ENCODE measurements at places on chromosomes 16 and 17.

- DNase-seq: no peak
Measured at GRCh38 chr17:59370593-59371299, 39.3 kb downstream of the YPEL2 start.

DNA sequence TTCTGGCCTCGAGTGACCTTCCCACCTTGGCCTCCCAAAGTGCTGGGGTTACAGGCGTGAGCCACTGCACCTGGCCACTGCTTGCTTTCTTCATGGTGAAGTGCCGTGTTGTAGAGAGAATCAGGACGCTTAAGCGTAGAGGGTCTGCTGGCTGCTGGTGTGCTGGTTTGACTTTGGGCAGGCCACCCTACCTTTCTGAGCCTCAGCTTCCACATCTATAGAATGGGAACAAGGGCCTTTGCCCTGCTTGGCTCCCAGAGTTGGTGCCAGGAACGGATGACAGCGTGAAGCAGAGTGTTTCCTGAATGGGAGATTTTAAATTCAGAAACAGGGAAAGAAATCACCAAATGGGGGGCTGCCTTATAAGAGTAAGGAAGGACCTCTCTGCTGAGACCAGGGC, 60.9 kb downstream of the NKD1 start:
- DNase-seq: no peak

DNA sequence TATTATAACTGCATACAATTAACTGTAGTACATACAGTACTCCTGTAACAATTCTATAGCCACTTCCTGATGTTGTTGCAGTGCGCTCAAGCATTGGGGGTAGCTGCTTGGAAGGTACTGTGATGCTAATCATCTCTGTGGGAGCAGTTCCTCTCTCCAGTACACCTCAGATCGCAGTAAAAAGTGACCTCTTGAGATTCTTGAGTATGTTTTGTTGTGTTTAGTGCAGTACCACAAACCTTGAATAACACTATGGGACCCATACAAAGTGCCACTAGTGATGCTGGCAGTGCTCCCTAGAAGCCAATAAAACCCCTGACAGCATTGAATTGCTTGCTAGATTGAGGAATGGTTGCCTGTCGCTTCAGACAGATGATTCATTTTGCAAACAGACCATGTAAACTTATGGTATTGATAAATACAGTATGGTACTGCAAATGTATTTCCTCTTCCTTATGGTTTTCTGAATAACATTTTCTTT, 193.0 kb downstream of the SPECC1 start:
- DNase-seq: no peak

GRCh38 chr17:61305024-61305423, 94.6 kb upstream of the TBX2 start:
- no peak for DNase-seq

- DNase-seq: peak; percentile 82
Measured at GRCh38 chr17:56909742-56910508, 3.9 kb downstream of the TRIM25 start.

- no peak for DNase-seq
Measured at GRCh38 chr16:53014287-53014686, 38.4 kb downstream of the CHD9NB start.

- DNase-seq: no peak
Measured at GRCh38 chr16:66712512-66712911, 16.0 kb upstream of the CMTM4 start.

DNA sequence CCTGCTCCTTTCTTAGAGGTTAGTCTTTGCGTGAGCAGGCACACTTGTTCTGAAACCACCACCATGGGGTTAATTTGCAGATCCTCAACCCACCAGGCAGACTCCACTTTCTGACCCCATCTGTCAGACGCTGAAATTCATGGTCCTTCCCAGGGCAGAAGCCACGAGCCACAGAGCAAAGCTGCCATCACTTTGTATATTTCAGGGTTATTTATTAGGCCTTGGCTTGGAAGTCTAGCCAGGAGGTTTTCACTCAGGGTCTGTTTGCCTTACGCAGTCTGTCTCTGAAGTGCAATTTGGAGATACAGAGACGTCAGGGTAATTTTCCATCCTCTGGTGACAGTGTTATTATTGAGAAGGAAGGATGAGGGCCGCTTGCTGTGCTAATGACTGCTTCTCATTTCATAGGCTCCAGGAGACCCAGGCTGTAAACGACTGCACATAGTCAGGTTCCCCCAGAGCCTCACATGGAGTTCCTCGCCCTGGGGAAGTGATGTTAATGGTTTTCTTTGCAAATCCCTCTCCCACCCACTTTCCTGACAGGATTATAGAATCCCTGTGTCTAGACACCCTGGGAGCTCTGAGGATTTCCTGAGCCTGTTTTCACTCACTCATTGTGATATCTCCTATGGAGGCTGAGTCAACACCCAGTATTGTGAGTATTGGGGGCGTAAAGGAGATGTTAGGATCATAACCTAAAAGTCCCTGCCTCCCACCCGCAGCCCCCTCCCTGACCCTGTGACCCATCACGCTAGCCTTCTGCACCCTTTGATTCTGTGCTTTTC, 269.0 kb downstream of the ABCC12 start:
- no peak for DNase-seq

GRCh38 chr17:55601874-55602364, 90.7 kb upstream of the SMIM36 start:
- peak; percentile 10 for DNase-seq

DNA sequence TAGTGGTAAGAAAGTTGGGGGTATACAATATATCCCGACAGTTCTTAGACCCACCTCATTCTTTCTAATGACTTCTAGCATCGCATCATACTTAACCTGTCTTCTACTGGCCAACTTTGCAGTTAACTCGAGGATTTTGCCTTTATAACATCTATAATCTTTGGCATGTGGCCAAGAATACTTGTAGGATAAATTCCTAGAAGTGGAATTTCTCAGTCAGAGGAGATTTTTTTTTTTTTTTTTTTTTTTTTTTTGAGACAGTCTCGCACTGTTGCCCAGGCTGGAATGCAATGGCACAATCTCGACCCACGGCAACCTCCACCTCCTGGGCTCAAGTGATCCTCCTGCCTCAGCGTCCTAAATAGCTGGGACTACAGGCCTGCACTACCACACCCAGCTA, 253.5 kb downstream of the MRTFB start:
- no peak for DNase-seq

DNA sequence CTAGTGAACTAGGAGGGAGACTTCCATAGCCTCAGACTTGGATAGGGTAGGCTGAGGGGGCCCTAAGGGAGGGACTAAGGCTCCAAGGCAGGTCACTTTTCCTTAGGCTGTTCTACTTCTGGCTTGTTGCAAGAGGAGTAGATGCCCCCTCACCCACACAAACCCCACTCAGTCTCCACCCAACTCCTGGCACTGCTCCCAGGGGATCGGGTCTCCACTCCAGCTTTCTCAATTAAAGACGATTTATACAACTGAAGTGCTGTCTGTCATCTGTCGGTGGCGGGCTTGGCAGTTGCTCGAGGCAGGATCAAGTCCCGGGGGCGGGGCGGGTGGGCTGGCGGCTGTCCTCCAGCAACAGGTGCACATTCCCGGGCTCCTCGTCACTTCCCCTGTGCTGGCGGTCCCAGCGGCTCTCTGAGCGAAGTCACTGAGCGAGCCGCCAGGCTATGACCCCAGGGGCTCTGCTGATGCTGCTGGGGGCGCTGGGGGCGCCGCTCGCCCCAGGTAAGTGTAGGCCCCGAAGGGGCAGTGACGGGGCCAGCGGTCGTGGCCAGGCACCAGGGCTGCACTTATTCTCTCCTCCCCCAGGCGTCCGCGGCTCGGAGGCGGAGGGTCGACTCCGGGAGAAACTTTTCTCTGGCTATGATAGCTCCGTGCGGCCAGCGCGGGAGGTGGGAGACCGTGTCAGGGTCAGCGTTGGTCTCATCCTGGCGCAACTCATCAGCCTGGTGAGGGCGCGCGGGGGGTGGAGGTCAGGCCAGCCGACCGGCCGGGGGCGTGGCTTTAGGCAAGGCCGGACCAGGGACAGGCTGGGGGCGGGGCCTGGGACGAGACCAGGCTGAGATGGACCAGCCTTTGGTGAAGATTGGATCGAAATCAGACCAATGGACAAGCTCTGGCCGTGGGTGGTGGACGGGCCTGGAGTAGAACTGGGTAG, at the start of gene CHRNB1:
TSS of gene CHRNB1 (plus strand) at position 380 of the 937 bp plus-strand sequence. CDS start at position 447, 67 bp downstream.
- peak; percentile 75 for DNase-seq

DNA sequence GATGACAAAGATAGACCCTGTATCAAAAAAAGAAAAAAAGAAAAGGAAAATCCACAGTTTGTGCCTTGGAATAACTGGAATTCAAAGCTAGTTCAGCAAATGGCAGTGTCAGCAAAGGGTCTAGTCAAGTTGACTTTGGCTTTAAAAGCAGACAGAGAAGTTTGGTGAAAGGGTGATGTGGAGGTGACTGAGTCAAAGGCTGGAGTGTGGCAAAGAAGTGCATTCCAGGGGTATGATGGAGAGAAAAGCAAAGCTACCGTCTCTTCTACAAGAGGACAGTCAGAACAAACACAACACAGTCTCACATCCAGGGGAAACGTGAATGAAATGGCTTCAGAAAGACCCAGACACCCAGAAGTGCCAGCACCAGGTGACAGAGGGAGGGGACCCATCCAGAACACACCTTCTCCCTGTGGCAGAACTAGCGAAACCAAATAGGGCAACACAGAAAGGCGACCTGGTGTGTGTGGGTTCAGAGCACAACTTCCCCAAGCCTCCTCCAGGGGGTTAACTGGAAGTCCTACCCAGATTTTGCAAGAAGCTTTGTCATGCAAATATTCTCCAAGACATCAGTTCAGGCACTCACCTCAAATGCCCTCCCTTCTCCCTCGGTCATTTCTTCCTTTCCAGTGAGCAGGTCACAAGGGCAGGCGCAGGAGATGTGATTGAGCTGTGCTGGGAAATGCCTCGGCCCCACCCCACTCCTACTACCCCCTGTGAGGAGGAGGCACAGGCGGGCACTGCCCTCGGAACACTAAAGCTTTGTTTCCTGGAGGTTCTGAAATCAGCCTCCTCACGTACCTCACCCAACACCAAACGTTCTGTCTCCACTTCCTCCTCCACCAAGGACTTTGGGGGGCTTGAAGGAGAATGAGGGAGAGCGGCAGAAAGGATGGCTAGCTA, 481.9 kb downstream of the SOX9 start:
- DNase-seq: no peak

- DNase-seq: peak; percentile 78
Measured at GRCh38 chr16:19555938-19556771, 652 bp downstream of the VPS35L start.

- no peak for DNase-seq
Measured at GRCh38 chr17:17590141-17590751, 1.3 kb downstream of the PEMT start.

- DNase-seq: no peak
Measured at GRCh38 chr16:13811834-13812233, 108.1 kb upstream of the ERCC4 start.

DNA sequence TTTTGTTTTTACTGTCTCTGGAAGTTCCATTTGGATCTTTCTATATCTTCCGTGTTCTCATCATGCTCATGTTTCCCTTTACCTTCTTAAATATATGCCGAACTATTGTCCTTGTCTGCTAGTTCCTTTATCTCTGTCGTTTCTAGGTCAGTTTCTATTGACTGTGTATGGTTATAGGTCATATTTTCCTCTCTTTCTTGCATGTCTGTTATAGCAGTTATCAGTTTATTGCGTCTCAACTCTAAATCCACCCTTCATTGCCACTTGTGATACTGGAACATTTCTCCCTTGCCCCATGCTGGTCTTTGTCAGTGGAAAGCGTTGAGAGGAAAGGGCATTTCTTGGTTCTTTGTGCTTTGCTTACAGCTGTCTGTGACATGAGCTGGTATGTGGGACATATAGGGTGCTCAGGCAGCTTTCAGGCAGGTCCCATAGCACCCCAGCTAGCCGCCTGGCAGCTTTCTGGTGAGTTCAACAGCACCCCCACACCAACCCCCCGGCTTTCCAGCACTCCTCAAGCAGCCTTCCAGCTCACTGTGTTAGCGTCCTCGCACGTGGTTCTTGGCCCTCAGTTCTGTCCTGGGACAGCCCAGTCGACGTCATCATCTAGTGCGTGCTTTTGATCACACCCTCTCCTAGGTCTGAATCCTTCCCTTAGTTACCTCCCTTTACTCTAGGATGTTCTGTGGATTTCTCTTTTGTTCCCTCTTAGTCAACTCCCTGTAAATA, 15.4 kb upstream of the DNASE1 start:
- DNase-seq: no peak

- no peak for DNase-seq
Measured at GRCh38 chr17:51921500-51921899, 237.0 kb downstream of the CA10 start.

- DNase-seq: no peak
Measured at GRCh38 chr17:18235743-18236256, 10.4 kb downstream of the LLGL1 start.

DNA sequence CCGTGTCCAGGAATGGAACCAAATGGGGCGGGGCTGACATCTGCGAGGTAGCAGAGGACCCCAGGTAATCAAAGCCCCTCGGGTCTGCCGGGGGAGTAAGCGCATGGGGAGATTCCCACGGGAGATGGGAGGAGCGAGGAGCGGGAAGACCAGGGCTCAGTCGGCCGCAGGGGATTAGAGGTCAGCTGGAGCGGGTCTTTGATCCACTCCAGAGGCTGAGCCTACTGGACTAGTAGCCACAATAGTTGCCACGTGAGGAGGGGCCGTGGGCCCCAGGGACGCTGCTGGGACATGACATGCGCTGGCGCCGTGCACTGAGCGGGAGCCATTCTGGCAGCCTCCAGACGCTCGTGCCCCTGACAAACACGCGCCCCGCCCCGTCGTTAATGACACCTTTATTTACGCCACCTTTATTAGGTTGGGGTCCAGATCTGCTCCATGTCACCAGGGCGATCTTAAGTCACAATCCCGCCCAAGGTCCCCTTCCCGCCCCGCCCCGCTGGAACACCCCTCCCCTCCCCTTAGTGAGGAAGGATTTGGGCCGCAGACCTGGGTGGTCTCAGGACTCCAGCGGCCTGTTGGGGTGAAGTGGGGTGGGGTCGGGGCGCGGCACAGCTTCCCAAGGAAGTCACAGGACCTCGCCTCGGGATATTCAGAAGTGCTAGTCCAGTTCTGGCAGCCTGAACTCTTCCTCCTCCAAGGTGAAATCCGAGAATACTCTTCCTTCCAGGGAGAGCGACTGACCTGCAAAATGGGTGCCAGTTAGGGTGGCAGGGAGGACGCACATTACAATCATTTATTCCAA, 15.0 kb downstream of the PPY start:
- DNase-seq: no peak

- DNase-seq: no peak
Measured at GRCh38 chr16:86991679-86992078, 325.5 kb downstream of the C16orf95 start.

GRCh38 chr17:31556969-31557645, 165.6 kb downstream of the RAB11FIP4 start:
- DNase-seq: no peak

GRCh38 chr17:79562192-79562930, 48.5 kb downstream of the RBFOX3 start:
- DNase-seq: no peak

- DNase-seq: no peak
Measured at GRCh38 chr16:20241321-20241720, 86.0 kb downstream of the GP2 start.

DNA sequence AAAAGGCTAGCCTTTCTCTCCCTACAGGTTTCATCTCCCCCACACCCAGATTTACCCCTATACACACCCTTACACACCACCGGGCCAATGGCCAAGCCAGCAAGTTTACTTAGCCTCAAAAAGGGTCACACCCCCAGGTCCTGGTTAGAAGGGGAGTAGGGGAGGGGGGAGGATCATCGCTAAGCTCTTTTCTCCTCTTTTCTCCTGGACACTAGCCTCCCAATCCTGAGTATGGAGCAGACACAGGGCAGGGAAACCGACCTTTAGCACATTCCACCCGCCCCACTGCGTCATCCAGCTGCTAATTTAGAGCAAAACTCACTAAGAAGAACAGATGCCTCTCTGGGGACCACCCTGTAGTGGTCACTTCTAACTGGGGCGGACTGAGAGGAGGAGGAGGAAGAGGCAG, 4.4 kb downstream of the ACLY start:
- DNase-seq: no peak

- no peak for DNase-seq
Measured at GRCh38 chr16:49521734-49522325, 148.2 kb downstream of the C16orf78 start.

All from erythroblast (primary cell).